ENCODE measurements at places on chromosomes 5 and 9.
A peak's percentile ranks its signal among the peaks of the same experiment; 100 is the strongest.

DNA sequence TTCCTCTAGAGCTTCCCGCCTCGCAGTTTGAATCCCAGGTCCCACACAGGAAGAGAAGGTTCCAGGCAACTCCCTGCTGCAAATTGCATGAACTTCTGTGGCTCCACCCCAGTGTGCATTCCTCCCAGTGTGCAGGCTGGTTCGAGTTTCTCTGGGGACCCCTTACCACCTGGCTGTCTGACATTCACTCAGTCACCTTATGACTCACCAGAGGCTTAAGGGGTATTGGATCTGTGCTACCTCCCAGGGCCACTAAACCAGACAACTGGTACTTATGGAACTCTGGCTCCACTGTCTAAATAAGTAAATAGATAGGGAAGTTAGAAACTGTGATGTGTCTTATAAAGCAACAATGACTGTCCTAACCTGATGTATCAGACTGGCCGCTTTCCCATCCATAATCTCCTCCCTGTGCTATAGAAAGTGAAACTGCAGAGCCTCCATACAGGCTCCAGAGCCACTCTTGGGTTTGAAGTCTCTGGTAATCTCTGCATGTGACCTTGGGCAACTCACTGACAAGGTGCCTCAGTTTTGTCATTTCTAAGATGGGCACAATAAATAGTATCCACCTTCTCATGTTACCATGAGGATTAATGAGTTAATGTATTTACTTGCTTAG, 720.6 kb downstream of the SEMA5A start:
- no peak for DNase-seq

- no peak for DNase-seq
Observed at GRCh38 chr9:88684046-88684445, 149.1 kb downstream of the NXNL2 start.

DNA sequence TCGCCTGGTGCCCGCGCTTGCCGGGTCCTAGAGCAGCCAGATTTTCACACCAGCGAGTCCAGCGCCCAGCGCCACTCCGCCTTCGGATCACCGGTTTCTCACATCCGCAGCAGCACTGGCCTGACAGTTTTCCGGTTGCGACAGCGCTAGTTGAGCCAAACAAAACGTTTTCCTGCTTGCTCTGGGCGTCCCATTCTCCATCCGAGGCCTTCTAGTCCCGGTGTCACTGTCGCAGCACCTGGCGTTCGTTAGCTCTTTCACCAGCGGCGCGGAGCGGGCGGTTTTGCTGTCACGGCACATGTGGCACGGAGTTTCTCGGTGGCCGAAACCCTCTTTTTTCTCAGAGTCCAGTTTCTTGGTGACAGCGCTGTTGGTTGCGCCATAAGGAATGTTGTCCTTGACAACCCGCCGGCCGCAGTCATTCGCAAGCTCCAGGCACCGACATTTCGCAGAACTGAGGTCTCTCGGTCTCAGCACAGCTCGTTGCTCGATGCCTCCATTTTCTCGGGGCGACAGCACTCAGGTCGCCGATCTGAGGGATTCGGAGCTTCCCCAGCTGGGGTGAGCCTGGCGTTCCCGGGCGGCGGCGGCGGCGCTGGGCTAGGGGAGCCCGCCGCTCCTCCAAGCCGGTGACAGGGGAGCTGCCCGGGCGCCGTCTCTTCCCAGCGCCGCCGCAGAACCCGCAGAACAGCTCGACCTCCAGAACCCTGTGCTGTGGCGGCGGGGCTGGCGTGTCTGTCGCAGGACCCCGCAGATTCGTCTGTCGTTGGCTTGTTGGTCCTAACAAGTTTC, 47.8 kb downstream of the ANXA2R start:
- DNase-seq = peak; percentile 48

DNA sequence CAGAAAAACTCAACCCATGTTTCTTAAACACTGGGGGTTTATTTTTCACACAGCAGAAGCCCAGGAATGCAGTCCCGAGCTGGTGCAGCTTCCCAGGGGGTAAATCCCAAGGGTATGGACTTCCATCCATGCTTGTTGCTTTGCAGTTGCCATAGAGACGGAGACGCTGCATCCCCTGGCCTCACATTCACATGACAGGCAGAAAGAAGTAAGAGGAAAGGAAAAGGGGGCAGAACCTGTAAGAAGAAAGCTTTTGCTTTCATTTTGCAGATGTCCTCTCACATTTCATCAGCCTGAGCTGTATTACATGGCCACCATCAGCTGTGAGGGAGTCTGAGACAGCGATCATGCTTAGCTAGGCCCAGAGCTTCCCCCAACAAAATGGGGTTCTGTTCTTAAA, 321.0 kb downstream of the AGTPBP1 start:
- no peak for DNase-seq

DNA sequence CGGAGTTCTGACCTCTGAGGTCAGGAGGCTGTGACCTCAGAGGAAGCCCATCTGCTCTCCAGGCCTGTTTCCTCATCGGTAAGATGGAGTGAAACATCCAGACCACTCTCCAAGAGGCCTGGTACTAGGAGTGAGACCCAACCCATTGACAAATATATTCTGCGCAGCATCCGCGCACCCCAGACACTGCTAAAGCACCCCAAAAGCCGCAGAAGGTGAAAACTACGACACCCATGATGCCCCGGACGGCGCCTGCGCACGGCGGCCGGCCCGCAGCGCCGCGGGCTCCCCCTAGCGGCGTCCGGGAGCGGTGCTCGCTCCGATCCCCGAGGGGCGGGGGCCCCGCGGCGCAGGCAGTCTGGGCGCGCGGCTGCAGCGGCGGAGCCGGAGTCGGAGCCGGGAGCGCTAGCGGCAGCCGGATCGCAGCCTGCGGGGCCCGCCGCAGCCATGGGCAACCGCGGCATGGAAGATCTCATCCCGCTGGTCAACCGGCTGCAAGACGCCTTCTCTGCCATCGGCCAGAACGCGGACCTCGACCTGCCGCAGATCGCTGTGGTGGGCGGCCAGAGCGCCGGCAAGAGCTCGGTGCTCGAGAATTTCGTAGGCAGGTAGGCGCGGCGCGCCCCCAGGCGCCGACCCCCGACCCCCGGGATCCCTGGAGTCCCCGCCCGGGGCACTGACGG, at the start of gene DNM1:
DNM1 (plus strand) TSS at position 356 of the 683 bp plus-strand sequence; CDS start at position 448, 92 bp downstream.
- peak; percentile 39 for DNase-seq

DNA sequence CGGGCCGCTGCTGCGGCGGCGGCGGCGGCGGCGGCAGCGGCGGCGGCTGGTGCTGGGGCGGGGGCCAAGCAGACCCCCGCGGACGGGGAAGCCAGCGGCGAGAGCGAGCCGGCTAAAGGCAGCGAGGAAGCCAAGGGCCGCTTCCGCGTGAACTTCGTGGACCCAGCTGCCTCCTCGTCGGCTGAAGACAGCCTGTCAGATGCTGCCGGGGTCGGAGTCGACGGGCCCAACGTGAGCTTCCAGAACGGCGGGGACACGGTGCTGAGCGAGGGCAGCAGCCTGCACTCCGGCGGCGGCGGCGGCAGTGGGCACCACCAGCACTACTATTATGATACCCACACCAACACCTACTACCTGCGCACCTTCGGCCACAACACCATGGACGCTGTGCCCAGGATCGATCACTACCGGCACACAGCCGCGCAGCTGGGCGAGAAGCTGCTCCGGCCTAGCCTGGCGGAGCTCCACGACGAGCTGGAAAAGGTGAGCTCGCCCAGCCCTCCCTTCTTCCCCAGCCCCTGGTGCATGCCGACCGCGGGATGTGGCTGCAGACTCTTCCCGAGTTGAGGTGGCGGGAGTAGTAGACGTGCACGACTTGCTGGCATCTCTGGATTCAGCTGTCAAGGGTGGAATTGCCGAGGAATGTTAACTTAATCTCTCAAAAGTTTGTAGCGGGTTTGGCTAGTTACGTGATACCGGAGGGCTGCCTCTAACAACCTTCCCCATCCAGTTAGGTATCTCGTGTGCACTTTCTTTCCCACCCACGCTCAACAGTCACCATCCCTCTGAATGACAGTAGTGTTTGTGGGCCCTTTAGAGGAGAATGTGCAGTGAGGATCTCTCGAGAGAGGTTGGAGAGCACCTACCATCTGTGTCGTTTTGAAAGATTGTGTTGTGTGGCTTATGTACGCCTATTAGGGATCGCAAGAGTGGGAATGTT, 932 bp downstream of the SLC12A2 start:
- peak; percentile 33 for DNase-seq

DNA sequence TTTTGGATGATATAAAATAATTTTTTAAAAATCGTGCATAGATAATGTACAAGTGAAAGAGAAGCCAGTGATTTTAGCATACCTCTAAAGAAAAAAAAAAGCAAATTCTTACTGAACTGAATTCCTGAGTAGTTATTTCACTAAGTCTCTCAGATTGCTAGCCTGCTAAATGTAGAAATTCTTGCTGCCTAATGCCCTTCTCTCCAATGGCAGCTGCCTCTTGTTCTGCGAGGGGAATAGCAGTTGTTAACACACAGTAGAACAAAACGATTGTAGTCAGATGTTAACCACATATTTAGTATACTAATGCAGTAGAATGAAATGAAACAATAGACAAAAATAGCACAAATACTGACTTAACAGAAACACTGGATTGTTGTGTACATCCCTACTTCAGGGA, 26.8 kb downstream of the SMAD5 start:
- no peak for DNase-seq

DNA sequence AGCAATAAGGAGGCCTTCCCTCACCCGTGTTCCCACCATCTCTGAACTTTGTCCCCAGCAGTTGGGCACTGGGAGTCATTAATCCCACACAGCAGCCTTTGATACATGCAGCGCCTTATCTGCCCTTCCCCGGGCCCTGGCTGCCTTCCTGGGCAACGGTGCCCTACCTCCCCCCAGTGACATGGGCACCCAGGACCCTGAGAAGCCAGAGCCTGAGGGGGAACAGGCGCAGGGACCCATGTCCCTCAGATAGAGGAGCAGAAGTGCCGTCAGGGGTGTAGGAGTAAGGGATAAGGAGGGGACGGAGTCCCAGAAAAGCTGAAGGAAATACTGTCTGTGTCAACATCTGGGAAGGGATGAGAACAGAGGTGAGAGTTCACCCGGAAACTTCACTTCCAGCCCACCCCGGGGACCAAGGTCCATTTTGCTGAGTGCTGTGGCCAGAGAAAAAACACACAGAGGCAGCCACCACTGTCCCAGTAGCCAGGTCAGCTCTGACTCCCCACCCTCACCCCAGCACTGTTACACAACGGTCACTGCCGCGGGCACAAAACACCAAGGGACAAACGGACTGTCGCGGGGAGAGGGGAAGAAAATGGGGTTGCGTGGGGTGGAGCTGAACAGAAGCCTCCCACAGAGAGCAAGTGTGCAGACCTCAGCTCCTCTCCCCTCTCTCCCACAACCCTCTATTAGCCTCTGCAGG, 3.8 kb downstream of the PCDH1 start:
- DNase-seq = no peak
